Activated naive CD8-positive, alpha-beta T cell treated with anti-CD3 and anti-CD28 coated beads, Interleukin-2, amount 10 ng/mL, durations not matched to agents 7 days and 5 days (primary cell): ENCODE measurements at places on chromosomes 13 and 19. TPM values are rescaled to one million over a fixed set of nuclear protein-coding genes. Genes with fewer than 3 reads are reported as not detected.

- no peak for DNase-seq
Observed at GRCh38 chr13:42538996-42539395, 35.0 kb upstream of the TNFSF11 start.

- no peak for DNase-seq
Observed at GRCh38 chr13:20412691-20413355, 112.8 kb downstream of the CRYL1 start.

DNA sequence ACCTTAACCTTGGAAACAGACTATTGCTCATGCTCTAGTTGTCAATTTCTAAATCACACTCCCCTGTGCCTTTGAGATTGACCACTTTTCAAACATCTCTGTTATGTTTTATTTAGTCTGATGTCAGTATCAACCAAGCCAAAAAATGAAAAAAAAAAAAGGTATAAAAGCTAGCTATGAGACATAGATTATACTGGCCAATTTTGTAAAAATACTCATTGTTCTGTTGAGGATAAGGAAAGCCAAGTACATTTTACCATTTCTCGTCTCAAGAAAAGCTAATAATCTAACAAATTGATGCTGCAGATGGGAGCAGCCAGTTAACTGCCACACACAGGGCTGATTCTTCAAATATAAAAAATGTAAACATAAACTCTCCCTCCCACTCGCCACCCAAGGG, 572.6 kb upstream of the KLF12 start:
- no peak for DNase-seq

- DNase-seq: no peak
Observed at GRCh38 chr13:34883396-34883795, 58.7 kb upstream of the NBEA start.

DNA sequence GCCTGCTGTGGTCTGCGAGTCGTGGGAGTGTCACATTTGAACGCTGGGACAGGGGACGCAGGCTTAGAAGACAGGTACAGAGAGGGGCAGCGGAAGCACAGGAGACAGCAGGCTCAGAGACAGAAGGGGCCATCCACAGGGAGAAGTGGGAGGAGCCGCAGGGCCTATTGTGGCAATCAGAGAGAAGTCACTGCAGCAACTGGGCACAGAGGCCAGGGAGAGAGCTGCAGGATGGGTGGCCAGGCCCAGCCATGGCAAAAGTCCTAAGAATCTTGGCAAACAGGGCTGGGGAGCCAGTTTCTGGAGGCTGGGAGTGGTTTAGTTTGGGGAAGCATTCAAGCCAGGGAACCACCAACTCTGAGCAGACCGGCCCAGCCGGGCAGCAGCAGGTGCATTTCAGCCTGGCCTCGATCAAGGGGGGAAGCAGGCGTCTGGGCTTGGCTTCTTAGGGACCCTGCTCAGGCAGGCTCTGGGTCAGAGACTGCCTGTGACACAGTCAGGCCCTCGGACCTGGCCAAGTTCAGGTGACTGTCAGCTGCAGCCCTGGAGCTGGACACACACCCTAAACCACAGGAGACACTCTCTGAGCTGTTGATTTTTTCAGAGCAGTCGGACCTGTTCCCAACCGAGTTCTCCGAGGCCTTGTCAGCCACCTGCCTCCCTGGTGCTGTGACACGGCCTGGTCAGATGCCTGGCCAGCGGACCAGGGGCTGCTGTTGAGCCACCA, 11.8 kb downstream of the SH3GL1 start:
- DNase-seq: no peak

GRCh38 chr13:28958018-28958417, 137.9 kb downstream of the MTUS2 start:
- no peak for DNase-seq

The NAPSA gene
- 4.8 TPM for total RNA-seq

The ATP4A gene
- total RNA-seq: not detected
